ENCODE measurements at places on chromosomes 1 and 21.

DNA sequence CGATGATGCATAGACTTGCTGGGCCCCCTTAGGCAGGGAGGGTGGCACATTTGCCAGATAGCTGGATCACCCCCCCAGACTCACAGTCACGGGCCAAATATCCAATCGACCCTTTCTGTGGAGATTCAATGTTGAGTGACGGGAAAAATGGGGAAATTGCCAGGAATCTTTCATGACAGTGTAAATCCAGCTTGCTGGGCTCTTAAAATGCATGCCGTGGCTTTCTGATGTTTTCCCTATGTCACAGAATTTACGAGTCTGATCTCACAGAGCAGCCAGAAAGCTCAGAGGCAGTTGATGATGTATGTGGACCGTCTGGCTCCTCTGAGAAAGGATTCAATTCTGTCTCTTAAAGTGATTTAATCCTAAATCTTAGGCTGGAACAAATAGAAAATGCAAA is 150.1 kb upstream of the ZNF644 start:
- DNase-seq = no peak

DNA sequence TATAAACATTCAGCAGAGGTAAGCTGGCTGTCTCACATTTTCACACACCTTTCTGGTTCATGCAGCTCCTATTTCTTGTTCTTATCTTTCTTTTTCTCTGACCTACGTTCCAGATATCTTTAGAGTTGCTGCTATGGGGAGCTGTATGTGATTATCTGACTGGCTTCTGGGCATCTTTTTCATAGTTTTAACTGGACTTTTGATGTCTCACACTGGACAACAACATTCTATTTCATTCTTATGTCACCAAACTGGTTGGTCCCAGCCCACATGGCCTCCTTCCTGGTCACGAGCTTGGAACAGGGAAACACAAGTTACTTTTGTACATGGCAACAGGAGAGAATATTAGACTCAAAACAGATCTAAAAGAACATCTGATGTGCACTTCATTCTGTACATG is 7.7 kb upstream of the CLDN8 start:
- DNase-seq = no peak

- DNase-seq = no peak
These were observed 13.3 kb upstream of the CHI3L2 start for GRCh38 chr1:111214074-111214801.

GRCh38 chr1:18132711-18133541 is 25.3 kb downstream of the IGSF21 start:
- no peak for DNase-seq

- DNase-seq = peak; percentile 55
These were observed 500 bp downstream of the EPHA10 start for GRCh38 chr1:37764414-37764825.

GRCh38 chr1:210233495-210234328 is 1.1 kb downstream of the SERTAD4 start:
- DNase-seq = peak; percentile 75

GRCh38 chr1:206923009-206923960 is 1.5 kb upstream of the FCMR start:
- DNase-seq = no peak

GRCh38 chr1:48761411-48761810 is 15.3 kb downstream of the BEND5 start:
- no peak for DNase-seq

- no peak for DNase-seq
These were observed 58.5 kb downstream of the RUSC1 start for GRCh38 chr1:155379180-155379579.

- no peak for DNase-seq
These were observed 2.9 kb downstream of the GFI1 start for GRCh38 chr1:92483610-92484471.

- no peak for DNase-seq
These were observed 14.2 kb downstream of the WDR4 start for GRCh38 chr21:42864815-42865775.

DNA sequence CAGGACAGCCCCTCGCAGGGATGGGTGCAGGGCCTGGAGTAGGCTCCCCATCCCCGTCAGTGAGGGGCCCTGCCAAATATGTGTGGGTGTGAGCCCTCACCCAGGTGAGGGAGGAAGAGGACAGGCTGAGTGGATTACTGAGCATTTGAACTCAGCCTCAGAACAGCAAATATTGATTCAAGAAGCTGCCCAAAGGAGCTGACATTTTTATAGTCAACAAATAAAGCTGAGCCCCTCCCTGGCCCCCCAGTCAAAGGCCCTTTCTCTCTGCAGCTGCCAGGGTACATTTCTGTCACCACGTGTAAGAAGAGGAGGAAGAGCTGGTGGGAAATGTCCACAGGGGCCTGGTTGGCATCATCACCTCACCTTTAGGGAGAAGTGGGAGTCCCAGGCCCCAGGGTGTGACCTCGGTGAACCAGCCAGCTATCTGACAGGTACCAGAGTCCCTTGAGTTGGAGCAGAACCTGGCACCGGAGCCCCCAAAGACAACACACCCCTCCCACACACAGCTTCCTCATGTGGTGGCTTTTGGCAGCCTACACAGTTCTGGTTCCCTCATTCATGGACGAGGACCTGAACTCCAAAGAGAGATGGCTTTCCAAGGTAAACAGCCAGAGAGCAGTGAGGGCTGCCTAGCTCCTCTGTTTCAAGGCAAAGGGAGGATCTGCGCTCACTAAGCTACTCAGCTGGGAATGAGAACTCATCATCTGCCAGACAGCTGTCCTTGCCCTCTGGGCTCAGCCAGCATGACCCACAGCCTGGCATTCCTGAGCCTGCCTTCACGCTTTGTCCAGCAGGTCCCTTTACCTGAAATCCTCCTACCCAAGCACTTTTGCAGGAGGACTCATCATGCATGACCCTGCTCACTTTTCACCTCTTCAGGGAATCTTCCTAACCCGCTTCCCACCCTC is 43.0 kb upstream of the TENT5C start:
- no peak for DNase-seq

Data from dermis microvascular lymphatic vessel endothelial cell (primary cell).